ENCODE measurements at places on chromosomes 2 and 18.

DNA sequence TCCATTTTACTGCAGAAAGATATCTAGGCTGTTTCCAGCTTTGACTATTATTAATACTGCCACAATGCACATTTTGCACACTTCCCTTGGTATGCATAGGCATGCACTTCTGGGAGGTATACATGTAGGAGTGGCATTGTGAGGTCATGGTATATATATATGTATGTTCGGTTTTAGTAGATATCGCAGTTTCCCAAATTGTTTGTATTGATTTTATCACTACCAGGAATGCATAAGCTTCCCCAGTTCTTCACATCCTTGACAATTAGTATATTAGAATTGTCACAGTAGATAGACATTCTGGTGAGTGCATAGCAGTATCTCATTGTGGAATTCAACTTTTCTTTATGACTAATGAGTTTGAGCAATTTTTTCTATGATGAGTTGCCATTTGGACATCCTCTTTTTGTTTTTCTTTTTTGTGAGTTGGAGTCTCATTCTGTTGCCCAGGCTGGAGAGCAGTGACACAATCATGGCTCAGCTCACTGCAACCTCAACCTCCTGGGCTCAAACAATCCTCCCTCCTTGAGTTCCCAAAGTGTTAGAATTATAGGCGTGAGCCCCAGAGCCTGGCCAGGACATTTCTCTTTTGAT lies 4.2 kb upstream of the GRB14 start:
- DNase-seq = no peak

DNA sequence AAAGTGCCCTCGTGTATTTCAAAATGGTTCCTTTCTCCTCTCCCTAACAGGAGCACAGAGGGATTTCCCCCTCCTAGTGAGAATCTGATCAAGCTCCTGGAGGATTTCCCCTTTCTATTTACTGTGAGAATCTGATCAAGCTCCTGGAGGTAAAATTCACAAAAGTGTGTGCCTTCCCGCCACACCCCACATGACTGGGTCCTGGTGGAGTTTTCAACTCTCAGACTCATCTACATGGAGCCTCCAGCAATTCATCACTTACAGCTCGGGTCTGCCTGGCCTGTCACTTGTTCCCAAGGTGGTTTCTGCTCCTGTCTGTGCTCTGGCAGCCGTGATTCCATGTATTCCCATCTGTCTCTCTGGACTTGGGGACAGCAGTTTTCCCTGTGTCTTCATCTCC lies 590.7 kb downstream of the FBXO15 start:
- DNase-seq = no peak

DNA sequence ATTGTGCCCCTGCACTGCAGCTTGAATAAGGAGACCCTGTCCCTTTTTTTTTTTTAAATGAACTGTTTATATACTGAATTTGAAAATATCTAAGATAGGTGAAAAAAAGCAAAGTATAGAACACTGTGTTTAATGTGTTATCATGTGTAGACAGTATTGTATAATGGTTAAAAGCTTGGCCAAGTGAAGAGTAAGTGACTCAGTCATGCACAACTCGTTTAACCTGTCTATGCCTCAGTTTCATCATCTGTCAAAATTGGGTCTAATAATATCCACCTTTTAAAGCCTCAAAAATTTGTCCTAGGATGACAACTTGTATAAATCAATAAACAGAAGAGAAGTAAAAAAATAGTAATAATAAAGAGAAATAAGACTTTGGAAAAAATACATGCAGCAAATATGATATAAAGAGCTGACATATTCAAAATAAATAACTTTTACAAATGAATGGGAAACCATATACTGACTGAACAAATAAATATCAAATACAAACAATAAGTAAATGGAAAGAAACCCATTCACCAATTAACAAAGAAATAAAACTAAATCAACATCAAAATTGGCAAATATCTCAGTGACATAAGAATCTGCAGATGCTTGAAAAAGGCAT lies 113.7 kb downstream of the C2orf74 start:
- DNase-seq = no peak

- DNase-seq = no peak
Measured at GRCh38 chr2:236498369-236498768, 71.3 kb upstream of the ACKR3 start.

- DNase-seq = no peak
Measured at GRCh38 chr2:218217360-218218267, 625 bp downstream of the ARPC2 start.

DNA sequence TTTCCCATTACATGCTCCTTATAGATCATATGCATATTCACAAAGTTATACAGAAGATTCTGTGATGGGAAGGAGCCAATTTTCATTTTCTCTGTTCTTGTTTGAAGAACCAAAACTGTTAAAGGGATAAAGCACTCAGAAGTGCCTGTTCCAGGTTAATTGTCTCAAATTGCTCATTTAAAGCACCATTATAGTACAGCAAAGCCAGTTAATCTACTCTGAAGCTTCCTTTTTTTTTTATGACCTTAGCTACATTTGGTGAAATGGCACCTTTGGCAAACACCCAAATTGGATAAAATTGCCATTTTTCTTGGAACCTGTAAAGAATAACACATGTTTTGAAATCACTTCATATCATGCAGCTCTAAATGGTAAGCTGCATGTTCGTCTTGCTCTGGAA lies 1092.3 kb downstream of the BCL11A start:
- DNase-seq = no peak

- DNase-seq = no peak
Measured at GRCh38 chr2:71688530-71688929, 235.2 kb downstream of the DYSF start.

All from NCI-H1694 treated with DMSO at 0.1 percent for 48 hours (cell line).